Lung (tissue), 17 donors: ENCODE measurements at places on chromosomes 1 and 21. TPM values are rescaled to one million over a fixed set of nuclear protein-coding genes. Genes with fewer than 3 reads are reported as not detected.
A peak's percentile ranks its signal among the peaks of the same experiment; 100 is the strongest.

- DNase-seq: no peak
These were observed 1.5 kb upstream of the ETS2 start for GRCh38 chr21:38804030-38804788.

DNA sequence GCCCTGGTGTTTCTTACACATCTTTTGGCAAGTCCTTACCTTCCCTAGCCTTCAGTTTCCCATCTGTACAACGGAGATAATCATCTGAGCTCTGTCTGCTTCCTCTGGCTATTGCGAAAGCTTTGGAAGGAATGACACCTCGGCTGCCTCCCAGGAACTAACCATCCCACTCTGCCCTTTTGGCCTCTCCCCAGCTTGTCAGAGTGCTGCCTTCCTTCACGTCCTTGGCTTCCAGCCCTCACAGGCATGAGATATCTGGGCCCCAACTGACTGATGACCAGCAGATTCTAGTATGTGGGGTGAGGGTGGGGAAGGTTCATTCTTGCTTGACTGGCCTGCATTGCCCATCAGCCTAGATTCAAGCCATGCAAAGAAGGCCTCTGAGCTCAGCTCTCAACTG, 253.1 kb upstream of the FGGY start:
- peak; percentile 52 for DNase-seq

Gene FCRL6
- 0.77 TPM for total RNA-seq

GRCh38 chr1:109983380-109984189, 980 bp upstream of the AHCYL1 start:
- DNase-seq: no peak

- DNase-seq: no peak
These were observed 579 bp downstream of the PTCH2 start for GRCh38 chr1:44842486-44842861.

- DNase-seq: no peak
These were observed 46.6 kb upstream of the RAB4A start for GRCh38 chr1:229224308-229224707.

DNA sequence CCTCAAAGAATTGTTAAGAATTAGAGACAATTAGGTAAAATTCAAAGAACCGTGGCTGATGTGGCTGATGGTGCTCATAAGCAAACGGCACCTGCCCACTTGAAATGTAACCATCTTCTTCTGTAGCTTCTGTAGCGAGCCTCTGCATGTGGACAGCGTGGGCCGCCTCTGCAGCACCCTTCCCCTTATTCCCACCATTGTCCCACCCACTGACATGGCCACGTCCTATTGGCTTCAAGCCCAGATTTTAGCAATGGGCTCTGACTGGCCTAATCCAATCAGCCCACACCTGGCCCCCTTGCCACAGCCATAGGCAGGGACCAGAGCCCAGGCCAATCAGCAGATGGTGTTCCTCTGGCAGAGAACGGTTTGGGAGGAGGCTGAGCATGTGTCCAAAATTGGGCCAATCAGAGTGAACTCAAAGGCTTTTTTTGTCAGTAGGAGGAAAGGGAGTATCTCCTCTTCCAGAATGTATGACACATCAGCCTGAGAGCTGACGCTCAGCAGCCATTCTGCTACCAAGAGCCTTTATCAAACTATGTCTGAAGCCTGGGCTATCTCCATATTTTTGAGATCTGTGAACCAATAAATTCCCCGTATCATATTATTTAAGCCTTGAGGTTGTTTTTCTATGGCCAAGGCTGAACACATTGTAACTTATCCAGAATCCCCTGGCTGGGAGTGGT, 518.5 kb downstream of the SMYD3 start:
- no peak for DNase-seq

DNA sequence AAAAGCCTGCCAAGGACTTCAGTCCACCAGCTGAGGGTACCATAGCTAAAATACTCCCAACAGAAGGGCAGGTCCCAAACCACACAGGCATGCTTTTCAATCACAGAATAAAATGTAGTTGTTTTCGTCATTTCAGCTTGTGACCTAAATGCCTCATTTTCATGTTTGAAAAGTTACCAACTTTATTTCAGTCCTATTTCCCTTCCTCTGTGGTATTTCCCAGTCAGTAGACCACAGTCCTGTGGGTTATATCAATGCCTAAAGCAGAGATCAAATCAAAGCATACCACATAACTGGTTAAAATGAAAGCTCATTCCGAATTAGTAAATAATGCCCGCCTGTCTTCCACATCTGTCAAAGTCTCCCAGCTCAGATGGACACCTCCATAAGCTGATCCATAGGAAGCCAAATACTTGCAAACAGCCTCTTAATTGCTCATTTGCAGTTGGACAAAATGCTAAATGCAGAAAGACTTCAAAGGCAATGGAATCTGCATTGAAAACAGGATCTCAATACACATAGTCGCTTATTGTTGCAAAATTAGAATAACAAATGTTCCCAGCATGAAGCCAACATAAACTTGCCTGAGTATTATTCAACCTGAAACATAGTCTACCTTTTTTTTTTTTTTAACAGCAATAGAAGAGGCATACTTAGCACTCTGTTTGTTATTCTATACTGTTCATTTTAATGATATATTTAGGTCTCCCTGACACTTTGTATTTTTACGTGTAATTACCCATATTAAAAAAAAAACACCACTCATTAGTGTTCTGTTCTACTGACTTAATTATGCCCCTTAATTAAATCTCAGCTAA, 53.9 kb downstream of the NR5A2 start:
- DNase-seq: no peak

- no peak for DNase-seq
These were observed 21.3 kb upstream of the CYP4X1 start for GRCh38 chr1:47002211-47002610.

Gene MRPL55
- total RNA-seq: 44.4 TPM

Gene ITLN1
- 1.6 TPM for total RNA-seq

DNA sequence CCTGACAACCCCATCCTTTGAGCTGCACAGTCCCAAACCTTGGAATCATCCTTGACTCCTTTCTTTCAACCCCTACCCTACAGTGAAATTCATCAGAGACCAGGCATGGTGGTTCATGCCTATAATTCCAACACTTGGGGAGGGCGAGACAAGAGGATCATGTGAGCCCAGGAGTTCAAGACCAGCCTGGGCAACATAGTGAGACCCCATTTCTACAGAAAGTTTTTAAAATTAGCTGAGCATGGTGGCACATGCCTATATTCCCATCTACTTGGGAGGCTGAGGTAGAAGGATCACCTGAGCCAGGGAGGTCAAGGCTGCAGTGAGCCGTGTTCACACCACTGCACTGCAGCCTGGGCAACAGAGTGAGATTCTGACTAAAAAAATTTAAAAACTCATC, 34.5 kb downstream of the RERE start:
- DNase-seq: no peak

Gene GBP5
- 2.9 TPM for total RNA-seq

Gene CAPN2
- total RNA-seq: 169 TPM

GRCh38 chr1:203778146-203778545, 13.2 kb downstream of the LAX1 start:
- no peak for DNase-seq

GRCh38 chr1:119372503-119373086, 4.0 kb downstream of the HAO2 start:
- DNase-seq: peak; percentile 94

DNA sequence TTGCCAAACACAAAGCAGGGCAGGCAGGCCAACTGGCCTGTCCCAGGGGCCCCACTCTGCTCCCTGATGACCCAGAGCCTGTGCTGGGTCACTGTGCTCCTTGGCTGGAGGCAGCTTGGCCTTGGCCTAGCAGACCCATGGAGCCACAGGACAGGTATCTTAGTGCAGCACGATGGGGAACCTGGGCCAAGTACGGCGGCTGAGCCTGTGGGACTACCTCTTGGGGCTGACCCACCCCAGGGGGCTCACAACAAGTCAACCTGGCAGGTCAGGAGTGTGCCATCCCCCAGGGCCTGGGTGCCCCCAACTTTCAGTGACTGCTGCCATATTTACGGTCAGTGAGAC, 10.1 kb upstream of the FGR start:
- no peak for DNase-seq
